ENCODE measurements at places on chromosomes 13 and 19. TPM values are rescaled to one million over a fixed set of nuclear protein-coding genes. Genes with fewer than 3 reads are reported as not detected.

GRCh38 chr13:41563341-41563983, 106.1 kb downstream of the RGCC start:
- DNase-seq, result no peak
- H3K36me3 ChIP-seq, result no peaks in the 10 kb centered on the region
- peaks cover 3% of the 10 kb centered on the region for H3K4me1 ChIP-seq
- H3K4me3 ChIP-seq, result no peak overlapping the region

GRCh38 chr19:37348060-37348459, 22.8 kb upstream of the ZNF527 start:
- no peak overlapping the region for H3K27ac ChIP-seq
- DNase-seq, result no peak
- H3K4me1 ChIP-seq, result no peaks in the 10 kb centered on the region
- peaks cover 80% of the 10 kb centered on the region for H3K36me3 ChIP-seq
- no peaks in the 10 kb centered on the region for H3K27me3 ChIP-seq

- H3K27me3 ChIP-seq, result no peaks in the 10 kb centered on the region
- peaks cover 28% of the 10 kb centered on the region for H3K4me1 ChIP-seq
- H3K27ac ChIP-seq, result peak overlapping the region; percentile 90
Measured at GRCh38 chr19:13833330-13834243, 38.3 kb downstream of the ZSWIM4 start.

- H3K4me1 ChIP-seq, result no peaks in the 10 kb centered on the region
- DNase-seq, result no peak
- no peak overlapping the region for H3K27ac ChIP-seq
- no peaks in the 10 kb centered on the region for H3K27me3 ChIP-seq
- H3K4me3 ChIP-seq, result no peak overlapping the region
Measured at GRCh38 chr13:101065329-101065728, 351.0 kb downstream of the NALCN start.

DNA sequence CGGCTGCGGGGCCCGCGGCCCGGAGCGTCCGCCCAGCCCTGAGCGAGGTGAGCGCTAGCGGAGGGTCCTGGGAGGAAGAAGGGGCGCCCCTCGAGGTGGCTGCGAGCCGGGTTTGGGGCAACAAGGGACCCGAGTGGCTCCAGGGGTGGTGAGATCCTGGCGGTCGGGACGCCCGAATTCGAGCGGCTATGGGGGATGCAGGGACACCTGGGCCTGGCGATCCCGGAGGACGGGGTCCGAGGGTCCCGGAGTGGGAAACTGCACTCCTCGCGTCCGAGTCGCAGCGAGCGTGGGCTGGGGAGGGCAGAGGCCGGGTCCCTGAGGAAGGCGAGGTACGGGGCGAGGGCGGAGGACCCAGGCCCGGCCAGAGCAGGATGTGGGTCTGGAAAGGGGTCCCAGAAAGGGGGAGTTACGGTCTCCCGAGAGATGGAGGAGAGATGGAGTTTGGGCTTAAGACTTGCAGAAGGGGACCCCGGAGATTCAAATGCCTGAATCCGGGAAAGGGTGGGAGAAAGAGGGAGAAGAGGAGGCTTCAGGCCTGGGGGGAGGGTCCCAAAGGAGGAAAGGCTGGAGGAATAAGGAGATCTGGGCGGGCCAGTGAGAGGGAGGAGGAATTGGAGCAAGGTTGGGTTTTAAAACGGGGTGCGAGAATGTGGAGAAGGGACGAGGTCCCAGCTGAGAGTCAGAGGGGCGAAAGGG, 542 bp downstream of the CACNG7 start:
- H3K4me1 ChIP-seq, result peaks cover 9% of the 10 kb centered on the region
- no peak overlapping the region for H3K27ac ChIP-seq
- H3K36me3 ChIP-seq, result no peaks in the 10 kb centered on the region
- H3K27me3 ChIP-seq, result peaks cover 53% of the 10 kb centered on the region
- H3K4me3 ChIP-seq, result no peak overlapping the region
- DNase-seq, result no peak

DNA sequence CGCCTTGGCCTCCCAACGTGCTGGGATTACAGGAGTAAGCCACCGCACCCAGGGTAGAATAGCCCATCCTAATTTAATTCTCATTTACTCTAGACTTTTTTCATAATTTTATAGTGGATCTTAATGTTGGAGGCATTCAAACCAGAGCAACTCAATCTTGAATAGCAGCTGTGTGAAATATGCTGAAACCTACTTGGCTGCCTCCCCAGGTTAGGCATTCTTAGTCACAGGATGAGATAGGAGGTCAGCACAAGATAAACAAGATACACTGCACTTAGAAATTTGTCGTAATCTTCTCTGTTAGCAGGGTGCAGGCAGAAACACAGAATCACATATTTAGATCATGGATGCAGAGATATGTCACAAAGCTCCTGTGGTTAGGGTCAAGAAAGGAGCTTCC, 2.7 kb upstream of the ZNF43 start:
- no peak overlapping the region for H3K27ac ChIP-seq
- H3K4me1 ChIP-seq, result peaks cover 12% of the 10 kb centered on the region
- no peaks in the 10 kb centered on the region for H3K27me3 ChIP-seq
- no peak for DNase-seq

DNA sequence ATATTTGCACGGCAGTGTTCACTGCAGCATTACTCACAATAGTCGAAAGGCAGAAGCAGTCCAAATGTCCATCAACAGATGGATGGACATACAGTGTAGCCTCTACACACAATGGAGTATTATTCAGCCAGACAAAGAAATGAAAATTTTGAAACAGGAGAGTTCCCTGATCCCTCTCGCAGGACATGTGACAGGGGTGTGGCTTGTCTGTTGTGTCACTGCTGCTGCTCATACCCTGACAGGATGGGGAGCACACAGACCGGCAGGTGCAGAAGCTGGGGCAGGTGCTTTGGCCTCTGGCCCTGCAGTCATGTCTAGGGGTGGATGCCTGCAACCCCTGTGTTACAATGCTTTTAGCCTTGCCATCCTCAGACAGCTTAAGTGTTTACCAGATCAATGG, 204.3 kb downstream of the EFNB2 start:
- no peaks in the 10 kb centered on the region for H3K4me1 ChIP-seq
- H3K36me3 ChIP-seq, result no peaks in the 10 kb centered on the region
- no peaks in the 10 kb centered on the region for H3K27me3 ChIP-seq

- H3K4me3 ChIP-seq, result no peak overlapping the region
- no peaks in the 10 kb centered on the region for H3K27me3 ChIP-seq
- no peak overlapping the region for H3K27ac ChIP-seq
- DNase-seq, result no peak
- H3K4me1 ChIP-seq, result peaks cover 24% of the 10 kb centered on the region
Measured at GRCh38 chr13:51523082-51523518, 61.2 kb upstream of the WDFY2 start.

Gene GIPC3
- total RNA-seq, result 0.16 TPM

DNA sequence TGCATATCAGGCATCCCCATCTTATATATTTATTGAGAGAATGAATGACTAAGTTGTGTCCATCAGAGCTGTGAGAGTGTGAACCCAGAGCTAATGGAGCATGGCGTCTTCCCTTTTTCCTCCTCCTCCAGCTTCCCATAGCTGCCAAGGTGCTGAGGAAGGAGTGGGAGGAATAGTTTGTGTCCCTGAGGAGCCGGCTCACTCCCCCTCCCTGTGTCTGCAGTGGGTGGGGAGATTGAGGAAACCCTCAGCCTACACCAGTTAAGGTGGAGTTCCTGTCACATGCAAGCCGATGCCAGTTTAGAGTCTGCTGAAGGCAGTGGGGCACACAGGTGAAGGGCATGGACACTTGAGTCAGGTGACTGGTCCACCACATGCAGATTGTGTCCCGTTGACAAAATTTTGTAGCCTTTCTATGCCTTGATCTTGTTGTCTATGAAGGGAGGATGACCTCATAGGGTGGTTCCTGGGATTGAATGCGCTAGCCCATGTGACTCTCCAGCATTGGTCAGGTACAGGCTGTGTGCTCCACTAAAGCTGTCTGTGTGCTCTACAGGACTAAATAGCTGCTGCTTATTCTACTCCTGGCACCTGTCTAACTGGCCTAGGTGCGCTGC, 47.6 kb upstream of the GPI start:
- no peaks in the 10 kb centered on the region for H3K27me3 ChIP-seq
- no peaks in the 10 kb centered on the region for H3K36me3 ChIP-seq
- H3K27ac ChIP-seq, result no peak overlapping the region
- H3K4me1 ChIP-seq, result peaks cover 4% of the 10 kb centered on the region
- H3K4me3 ChIP-seq, result no peak overlapping the region
- no peak for DNase-seq

Gene SLC7A10
- not detected for total RNA-seq

Gene CPB2
- not detected for total RNA-seq

DNA sequence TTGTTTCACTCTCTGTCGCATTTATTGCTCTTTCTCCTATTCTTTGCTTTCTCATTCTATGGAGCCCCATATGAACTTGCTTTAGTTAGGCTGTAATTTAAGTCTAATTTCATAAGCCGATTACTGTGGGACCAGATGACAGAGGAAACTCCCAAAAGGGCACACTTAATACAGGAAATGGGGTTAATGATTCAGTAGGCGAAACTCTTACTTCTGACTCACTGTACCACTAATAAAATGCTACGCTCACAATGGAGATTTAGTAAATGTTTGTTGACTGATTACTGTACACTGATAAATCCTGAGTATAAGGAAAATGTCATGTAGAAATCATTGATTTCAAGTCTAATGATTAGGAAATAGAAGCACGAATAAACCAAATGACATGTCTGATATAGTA, 276.4 kb downstream of the KLF5 start:
- H3K4me1 ChIP-seq, result peaks cover 8% of the 10 kb centered on the region
- H3K36me3 ChIP-seq, result no peaks in the 10 kb centered on the region
- no peak overlapping the region for H3K27ac ChIP-seq
- peaks cover 2% of the 10 kb centered on the region for H3K27me3 ChIP-seq
- no peak overlapping the region for H3K4me3 ChIP-seq

GRCh38 chr19:14203177-14203576, 2.8 kb downstream of the ADGRL1 start:
- no peak overlapping the region for H3K4me3 ChIP-seq
- H3K27me3 ChIP-seq, result peaks cover 29% of the 10 kb centered on the region
- no peaks in the 10 kb centered on the region for H3K36me3 ChIP-seq

GRCh38 chr19:39759457-39760184, 19.0 kb upstream of the LEUTX start:
- H3K27me3 ChIP-seq, result peaks cover 33% of the 10 kb centered on the region
- H3K4me1 ChIP-seq, result peaks cover 7% of the 10 kb centered on the region
- H3K4me3 ChIP-seq, result no peak overlapping the region
- no peak overlapping the region for H3K27ac ChIP-seq

DNA sequence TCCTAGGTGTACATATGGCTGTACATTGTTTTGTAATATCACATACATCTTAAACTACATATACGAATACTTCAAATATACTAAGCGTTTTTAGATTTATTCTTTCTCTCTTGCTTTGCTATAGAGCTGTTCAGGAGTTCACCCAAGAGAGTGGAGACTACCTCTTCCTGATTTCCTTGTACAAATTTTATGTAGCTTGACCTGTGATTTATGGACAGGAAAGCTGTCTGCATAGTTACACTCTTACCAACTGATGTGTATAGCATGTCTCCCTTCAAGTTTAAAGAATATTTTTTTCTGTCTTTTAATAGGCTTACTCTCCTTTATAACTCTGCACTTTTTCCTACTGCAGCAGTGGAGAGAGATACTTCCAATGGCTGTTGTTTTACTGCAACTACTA, 428.7 kb downstream of the NDFIP2 start:
- H3K36me3 ChIP-seq, result no peaks in the 10 kb centered on the region
- H3K27ac ChIP-seq, result no peak overlapping the region
- H3K4me3 ChIP-seq, result no peak overlapping the region
- H3K27me3 ChIP-seq, result no peaks in the 10 kb centered on the region
- no peak for DNase-seq

Gene GSX1
- not detected for total RNA-seq

GRCh38 chr13:106535552-106536243, at the start of gene EFNB2:
Gene EFNB2, minus strand, starts transcription at chr13:106535662. Its CDS starts 698 bp downstream, at chr13:106534964.
- H3K27me3 ChIP-seq, result peaks cover 33% of the 10 kb centered on the region
- H3K4me1 ChIP-seq, result peaks cover 17% of the 10 kb centered on the region
- DNase-seq, result peak; percentile 85
- no peak within 1 kb of the TSS for H3K27ac ChIP-seq
- H3K4me3 ChIP-seq, result peak within 1 kb of the TSS; percentile 90

Gene GIPC1
- total RNA-seq, result 39.2 TPM

Gene LILRA6
- total RNA-seq, result not detected

GRCh38 chr13:39777021-39777420, 121.6 kb downstream of the COG6 start:
- H3K4me1 ChIP-seq, result peaks cover 47% of the 10 kb centered on the region
- no peaks in the 10 kb centered on the region for H3K27me3 ChIP-seq
- DNase-seq, result no peak
- H3K36me3 ChIP-seq, result peaks cover 11% of the 10 kb centered on the region

DNA sequence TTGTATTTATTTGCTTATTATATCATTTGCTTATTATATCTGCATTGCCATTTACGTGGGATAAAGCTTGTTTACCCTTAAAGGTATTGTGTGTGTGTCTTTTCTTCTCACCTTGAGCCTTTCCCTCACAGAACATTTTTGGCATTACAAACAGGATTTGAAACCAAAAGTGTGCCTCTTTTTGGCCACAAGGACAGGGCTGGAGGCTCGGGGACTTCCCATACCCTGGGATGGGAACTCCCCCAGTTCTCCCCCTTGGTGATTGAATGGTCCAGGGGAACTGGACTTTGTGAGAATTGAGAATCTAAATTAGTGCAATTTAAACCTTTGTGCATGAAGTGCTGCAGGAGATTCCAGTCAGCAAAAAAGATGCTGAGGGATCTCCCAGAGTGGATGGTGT, 2.4 kb upstream of the ZNF506 start:
- H3K36me3 ChIP-seq, result peaks cover 39% of the 10 kb centered on the region
- no peaks in the 10 kb centered on the region for H3K27me3 ChIP-seq
- no peak overlapping the region for H3K27ac ChIP-seq
- H3K4me3 ChIP-seq, result peak overlapping the region; percentile 37

DNA sequence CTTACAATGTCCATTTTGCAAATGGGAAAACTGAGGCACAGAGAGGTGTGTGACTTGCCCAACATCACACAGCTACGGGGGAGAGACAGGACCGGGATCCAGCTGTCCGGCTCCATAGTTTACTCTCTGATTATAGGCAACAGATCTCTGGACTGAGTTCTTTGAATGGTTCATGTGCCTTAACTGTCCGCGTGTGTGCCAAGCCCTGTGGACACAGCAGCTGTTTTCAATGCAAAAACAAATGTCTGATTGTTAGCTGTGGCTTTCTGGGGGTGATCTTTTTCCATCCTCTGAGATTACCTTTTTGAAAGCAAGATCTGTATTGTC, 94.1 kb downstream of the KL start:
- no peaks in the 10 kb centered on the region for H3K4me1 ChIP-seq
- no peak overlapping the region for H3K4me3 ChIP-seq
- no peaks in the 10 kb centered on the region for H3K27me3 ChIP-seq
- DNase-seq, result no peak
- H3K36me3 ChIP-seq, result no peaks in the 10 kb centered on the region

DNA sequence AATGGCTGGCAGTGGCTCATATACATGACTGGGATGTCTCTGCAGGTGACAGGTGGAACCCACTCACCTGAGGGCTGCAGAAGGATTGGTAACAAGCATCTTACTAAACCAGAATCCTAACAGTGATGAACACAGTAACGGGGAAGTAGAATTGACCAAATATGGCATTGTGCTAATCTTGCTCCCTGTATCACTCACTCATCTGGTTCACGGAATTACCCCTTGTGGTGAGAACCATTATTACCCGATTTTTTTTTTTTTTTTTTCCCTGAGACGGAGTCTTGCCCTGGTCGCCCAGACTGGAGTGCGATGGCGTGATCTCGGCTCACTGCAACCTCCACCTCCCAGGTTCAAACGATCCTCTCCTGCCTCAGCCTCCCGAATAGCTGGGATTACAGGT, 69.5 kb downstream of the PTPRS start:
- H3K36me3 ChIP-seq, result no peaks in the 10 kb centered on the region
- no peak overlapping the region for H3K4me3 ChIP-seq
- no peaks in the 10 kb centered on the region for H3K27me3 ChIP-seq
- no peak for DNase-seq
